ENCODE measurements at places on chromosomes 11 and 22.

DNA sequence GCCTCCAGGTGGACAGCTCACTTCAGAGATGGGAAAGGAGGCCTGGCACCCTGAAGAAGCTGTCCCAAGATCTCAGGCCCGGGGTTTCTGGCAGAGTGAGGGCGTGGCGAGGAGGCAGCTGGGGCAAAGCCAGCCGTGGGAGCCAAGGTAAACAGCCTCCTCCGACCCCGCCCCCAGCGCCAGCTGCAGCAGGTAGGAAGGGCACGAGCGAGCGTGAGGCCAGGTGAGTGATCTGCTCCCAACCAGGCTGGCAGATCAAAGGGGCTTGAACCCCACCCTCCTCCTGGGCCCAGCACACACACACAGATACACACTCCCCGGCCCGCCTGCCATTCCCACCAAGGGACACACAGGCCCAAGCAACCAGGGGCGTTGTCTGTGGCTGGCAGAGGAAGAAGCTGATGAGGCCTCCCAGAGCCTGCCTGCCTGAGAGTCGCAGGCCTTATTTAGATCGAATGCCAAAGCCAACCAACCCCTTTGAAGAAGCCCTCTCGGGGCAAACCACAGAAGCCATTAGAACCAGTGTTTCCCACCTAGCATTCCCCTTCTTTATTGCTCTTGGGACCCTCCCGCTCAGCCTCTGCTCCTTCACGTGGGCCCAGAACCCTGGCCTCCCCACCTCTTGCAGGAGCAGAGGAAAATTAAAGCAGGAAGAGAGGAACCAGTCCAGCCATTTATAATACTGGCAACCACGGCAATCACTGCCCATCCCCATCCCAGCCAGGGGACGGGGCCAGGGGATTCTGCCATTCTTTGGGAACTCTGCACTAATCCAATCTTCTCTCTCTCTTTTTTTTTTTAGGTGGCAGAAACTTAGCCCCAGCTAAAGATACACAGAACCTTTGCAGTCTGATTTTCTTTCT, 5.0 kb downstream of the PDGFB start:
- DNase-seq = no peak

DNA sequence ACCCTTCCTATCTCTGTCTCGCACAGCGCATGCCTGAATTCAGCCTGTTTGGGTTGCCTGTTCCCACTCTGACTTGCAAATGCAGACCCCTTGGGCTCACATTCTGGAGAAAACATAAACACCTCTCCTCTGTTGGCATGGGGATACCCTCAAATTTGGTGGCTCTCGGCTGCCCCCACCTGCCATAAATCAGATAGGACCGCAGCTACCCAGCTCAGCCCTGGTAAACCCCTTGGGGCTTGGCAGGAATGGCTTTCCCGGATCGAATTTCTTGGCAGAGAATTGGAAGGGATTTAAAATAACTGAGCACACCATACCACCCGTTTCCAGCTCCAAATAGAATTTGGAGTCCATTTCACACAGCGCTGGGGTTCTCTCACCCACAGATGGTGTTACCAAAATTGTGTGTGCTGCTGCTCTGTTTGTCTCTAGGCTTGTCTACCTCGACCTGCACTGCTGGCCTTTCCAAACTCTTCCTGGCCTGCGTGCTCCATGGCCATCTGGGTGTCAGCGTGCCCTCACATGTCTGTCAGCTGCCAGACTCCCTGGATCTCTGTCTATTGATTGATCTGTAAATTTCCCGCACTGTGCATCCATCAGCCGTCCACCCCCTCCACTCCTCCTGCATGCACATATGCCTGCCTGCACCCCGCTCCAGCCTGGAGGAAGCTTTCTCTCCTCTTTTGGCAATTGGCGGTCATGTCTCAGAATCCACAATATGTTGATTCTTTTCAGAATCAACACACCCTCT, 134.0 kb downstream of the NTM start:
- no peak for DNase-seq

- DNase-seq = no peak
These were observed 74.2 kb upstream of the ZBED5 start for GRCh38 chr11:10931761-10932670.

DNA sequence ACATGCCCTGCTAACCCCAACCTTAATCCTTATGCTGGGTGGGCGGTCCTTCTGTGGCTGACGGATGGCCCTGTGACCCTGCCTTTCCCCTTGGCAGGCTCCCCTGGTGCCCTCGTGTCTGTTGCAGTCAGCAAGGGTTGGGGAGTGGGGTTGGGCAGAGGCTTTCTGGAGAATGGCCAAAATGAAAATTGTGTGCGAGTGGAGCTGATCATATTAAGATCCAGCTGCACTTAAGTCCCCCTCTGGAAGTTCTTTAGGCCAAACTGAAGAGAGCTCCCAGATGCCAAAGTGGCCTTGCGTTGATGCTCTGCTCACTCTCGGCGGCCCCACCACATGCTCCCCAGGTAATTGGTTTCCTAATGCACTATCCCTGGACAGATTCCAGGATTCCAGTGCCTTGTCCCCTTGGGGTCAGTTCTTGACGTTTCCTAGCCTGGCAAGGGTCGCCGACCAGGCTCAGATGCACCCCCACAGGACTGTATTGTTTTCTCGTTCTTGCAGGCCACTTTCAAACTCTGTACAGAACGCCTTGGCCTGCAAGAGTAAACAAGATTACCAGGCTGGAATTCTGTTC, 16.4 kb upstream of the C11orf96 start:
- no peak for DNase-seq

DNA sequence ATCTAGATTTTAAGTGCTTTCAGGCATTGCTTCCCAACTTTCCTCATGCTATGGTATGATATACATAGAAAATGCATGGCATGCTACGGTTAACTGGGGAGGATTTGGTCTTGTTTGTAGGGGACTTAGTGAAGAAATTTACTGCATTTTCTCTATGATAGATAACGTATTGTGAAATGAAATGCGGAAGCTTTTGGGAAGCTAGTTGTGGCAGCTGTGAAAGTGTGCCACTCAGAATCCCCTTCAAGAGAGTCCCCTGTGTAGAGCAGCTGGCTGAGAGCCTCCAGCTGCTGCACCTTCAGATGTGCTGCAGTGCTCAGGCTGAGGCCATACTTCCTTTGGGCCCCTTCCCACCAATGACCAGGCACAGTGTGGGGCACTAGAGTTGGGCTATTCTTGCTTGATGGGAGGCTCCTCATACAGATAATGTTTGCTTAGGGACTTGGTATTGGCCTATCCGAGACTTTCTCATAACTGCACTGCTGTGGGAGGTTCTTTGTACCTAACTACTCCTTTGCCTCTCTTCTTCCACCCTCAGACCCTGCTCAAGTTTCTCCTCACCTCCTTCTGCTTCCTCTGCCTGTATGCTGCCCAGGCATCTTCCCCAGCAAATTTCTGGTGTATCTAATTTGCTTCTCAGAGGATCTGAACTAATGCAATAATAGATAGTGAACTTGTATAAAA, 67.3 kb downstream of the HIPK3 start:
- DNase-seq = no peak

GRCh38 chr11:72040491-72041363, 39.6 kb downstream of the NUMA1 start:
- DNase-seq = peak; percentile 88

DNA sequence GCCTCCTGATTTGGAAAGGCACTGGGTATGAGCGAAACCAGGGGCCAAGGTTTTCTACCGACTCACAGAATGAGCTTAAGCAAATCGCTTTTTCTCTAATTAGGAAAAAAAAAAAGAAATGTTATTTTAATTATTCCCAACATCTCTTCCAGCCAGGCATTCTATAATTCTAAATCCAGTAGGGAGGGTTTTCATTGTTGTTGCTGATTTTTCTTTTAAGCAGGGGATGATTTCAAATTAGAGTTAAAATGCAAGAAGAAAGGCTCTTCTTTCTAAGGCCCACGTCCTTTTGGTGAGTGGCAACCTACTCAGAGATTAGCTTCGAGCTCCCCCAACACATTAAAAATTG, 8.9 kb downstream of the MYH9 start:
- DNase-seq = no peak
